ENCODE measurements at places on chromosomes 13 and 19. TPM values are rescaled to one million over a fixed set of nuclear protein-coding genes. Genes with fewer than 3 reads are reported as not detected.
A peak's percentile ranks its signal among the peaks of the same experiment; 100 is the strongest.

DNA sequence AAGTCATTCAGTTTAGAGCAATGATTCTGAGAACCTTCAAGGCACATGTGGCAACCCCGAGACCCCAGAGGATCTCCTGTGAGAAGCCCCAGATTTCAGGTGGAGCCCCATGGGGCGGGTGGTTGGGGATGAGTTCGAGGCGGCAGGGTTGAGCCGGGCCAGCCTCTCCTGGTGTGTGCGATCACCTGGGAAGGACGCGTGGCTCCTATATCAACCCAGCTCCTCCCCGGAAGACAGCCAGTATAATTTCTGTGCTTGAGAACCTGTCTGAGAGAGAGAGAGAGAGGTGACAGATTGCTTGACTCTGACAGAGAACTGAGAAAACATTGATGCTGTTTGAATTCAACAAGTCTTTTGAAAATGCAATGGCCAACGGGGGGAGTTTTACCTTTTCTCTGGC is 89.0 kb downstream of the TEX29 start:
- H3K4me3 ChIP-seq = no peak overlapping the region
- DNase-seq = no peak
- H3K27me3 ChIP-seq = no peaks in the 10 kb centered on the region
- no peaks in the 10 kb centered on the region for H3K36me3 ChIP-seq

GRCh38 chr13:106612688-106613087 is 44.8 kb upstream of the ARGLU1 start:
- no peak for DNase-seq
- H3K27ac ChIP-seq = no peak overlapping the region
- H3K36me3 ChIP-seq = no peaks in the 10 kb centered on the region
- no peak overlapping the region for H3K4me3 ChIP-seq

DNA sequence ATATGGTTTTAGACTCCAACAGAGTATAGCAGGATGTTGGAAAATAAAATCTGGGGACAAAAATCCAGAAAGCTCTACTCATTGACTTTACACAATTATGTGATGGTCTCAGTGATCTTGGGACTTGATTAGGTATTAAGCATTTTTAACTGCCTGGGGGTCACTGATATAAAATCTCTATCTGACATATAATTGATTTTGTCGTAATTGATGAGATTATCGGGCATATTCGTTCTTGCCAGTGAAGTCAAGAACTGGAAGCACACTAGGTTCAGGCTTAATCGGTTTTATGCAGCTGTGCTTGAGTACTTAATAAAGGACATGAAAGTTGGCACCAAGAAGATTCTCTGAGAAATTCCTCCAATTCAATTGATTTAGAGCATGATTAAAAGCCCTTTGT is 390.7 kb downstream of the DCT start:
- H3K4me3 ChIP-seq = no peak overlapping the region
- no peaks in the 10 kb centered on the region for H3K4me1 ChIP-seq
- DNase-seq = no peak
- H3K27ac ChIP-seq = no peak overlapping the region
- no peaks in the 10 kb centered on the region for H3K36me3 ChIP-seq

- H3K27ac ChIP-seq = no peak overlapping the region
- no peak overlapping the region for H3K4me3 ChIP-seq
- peaks cover 18% of the 10 kb centered on the region for H3K36me3 ChIP-seq
- no peak for DNase-seq
Measured at GRCh38 chr19:35162471-35163326, 8.2 kb downstream of the FXYD5 start.

- no peak overlapping the region for H3K4me3 ChIP-seq
- no peaks in the 10 kb centered on the region for H3K27me3 ChIP-seq
- no peaks in the 10 kb centered on the region for H3K4me1 ChIP-seq
- DNase-seq = no peak
Measured at GRCh38 chr13:99231721-99232120, 26.5 kb downstream of the GPR18 start.

GRCh38 chr19:38266981-38267597 is 2.7 kb downstream of the SPINT2 start:
- no peaks in the 10 kb centered on the region for H3K36me3 ChIP-seq
- H3K27me3 ChIP-seq = peaks cover 15% of the 10 kb centered on the region
- no peak for DNase-seq
- H3K4me3 ChIP-seq = peak overlapping the region; percentile 63

DNA sequence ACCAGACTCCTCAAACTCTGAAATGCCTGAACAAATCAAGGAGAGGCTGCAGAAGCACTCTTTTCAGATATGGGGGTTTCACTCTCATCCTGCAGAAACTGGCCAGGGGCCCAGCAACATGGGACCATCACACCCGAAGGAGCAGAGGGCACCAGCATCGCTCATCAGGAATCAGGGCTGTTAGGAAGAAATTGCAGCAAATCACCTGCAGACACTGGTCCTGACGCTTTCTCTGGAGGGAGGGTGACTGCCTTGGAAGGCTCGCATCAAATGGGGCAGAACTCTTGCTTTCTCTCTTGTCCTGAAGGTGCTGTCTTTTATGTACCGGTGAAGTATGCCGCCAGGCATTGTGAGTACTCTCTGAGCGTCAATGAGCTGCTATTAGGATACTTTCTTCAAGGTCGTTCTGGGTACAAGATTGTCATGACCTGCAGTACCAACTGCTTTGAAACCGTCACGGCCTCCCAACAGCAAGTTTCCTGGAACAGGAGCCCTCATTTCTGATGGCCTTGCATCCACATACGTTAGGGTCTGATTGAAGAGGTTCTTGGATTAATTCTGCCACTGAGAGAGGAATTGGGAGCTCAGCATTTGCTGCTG is 155.7 kb upstream of the SOX1 start:
- no peak overlapping the region for H3K27ac ChIP-seq
- no peak for DNase-seq
- H3K4me3 ChIP-seq = no peak overlapping the region
- no peaks in the 10 kb centered on the region for H3K4me1 ChIP-seq
- no peaks in the 10 kb centered on the region for H3K27me3 ChIP-seq

DNA sequence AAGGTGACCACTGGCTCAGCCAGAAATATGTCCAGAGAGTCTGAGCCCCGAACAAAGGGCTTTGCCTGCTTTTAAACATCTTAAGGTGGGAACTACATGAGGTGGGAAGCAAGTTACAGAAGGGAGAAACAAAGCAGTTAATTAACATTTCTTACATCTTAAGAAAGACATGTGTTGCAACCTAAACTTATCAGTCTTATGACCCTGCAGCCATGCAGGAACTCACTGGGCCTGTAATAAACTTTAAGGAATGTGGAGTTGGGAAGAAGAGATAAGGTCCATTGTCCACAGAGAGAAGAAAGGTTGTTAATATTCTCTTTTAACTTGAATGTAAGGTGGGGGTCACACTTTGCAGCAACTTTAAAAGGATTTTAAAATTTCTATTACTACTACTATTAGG is 46.8 kb upstream of the CYP2A7 start:
- no peaks in the 10 kb centered on the region for H3K4me1 ChIP-seq
- no peak overlapping the region for H3K4me3 ChIP-seq
- no peak for DNase-seq
- no peaks in the 10 kb centered on the region for H3K36me3 ChIP-seq

- no peak for DNase-seq
- no peaks in the 10 kb centered on the region for H3K36me3 ChIP-seq
- peaks cover 60% of the 10 kb centered on the region for H3K4me1 ChIP-seq
- no peak overlapping the region for H3K4me3 ChIP-seq
- H3K27ac ChIP-seq = no peak overlapping the region
Measured at GRCh38 chr13:19961489-19961888, 3.0 kb downstream of the ZMYM2 start.

- no peak overlapping the region for H3K27ac ChIP-seq
- H3K4me3 ChIP-seq = no peak overlapping the region
- no peak for DNase-seq
- H3K27me3 ChIP-seq = no peaks in the 10 kb centered on the region
- no peaks in the 10 kb centered on the region for H3K4me1 ChIP-seq
Measured at GRCh38 chr13:100734194-100734720, 59.7 kb upstream of the TMTC4 start.

DNA sequence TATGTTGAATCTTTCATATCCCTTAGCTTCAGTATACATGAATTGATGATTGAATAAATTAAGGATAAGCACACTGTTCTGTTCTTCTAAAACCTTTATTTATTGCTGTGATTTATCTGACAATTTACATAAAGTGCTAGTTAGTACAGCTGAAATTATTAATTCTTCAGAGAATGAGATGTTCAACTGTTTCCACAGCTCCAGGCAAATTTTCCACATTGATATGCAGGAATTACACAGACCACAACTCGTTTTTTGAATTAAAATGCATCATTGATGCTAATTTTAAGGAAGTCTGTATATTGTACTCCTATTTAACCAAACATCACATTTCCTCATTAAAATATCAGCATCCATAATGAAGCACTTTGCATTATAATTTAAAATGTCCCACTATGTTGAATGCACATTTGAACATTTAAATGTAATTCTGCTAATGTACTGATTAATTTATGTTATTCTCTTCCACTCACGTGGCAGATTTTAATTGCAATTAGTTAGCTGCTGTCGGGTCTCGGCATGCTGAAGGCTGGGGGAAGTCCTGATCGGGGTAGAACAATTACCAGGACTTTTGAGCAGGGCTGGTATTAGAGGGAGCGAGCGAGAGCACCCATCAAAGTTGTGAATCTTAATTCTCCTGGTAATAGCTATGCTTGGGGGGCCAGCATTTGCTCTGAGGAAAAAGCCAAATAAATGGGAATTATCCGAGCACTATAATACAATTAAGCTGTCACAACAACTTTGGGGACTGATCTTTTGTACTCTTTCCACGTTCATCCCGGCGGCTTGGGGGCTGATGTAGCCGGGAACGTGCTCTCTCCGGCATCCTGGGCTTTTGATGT is 136.7 kb upstream of the TMTC4 start:
- H3K4me3 ChIP-seq = no peak overlapping the region
- no peak overlapping the region for H3K27ac ChIP-seq
- no peak for DNase-seq
- no peaks in the 10 kb centered on the region for H3K36me3 ChIP-seq
- no peaks in the 10 kb centered on the region for H3K27me3 ChIP-seq

GRCh38 chr19:21321134-21321533 is 8.1 kb downstream of the ZNF708 start:
- no peaks in the 10 kb centered on the region for H3K27me3 ChIP-seq
- H3K4me1 ChIP-seq = no peaks in the 10 kb centered on the region
- no peak for DNase-seq
- no peak overlapping the region for H3K27ac ChIP-seq
- no peaks in the 10 kb centered on the region for H3K36me3 ChIP-seq
- no peak overlapping the region for H3K4me3 ChIP-seq

DNA sequence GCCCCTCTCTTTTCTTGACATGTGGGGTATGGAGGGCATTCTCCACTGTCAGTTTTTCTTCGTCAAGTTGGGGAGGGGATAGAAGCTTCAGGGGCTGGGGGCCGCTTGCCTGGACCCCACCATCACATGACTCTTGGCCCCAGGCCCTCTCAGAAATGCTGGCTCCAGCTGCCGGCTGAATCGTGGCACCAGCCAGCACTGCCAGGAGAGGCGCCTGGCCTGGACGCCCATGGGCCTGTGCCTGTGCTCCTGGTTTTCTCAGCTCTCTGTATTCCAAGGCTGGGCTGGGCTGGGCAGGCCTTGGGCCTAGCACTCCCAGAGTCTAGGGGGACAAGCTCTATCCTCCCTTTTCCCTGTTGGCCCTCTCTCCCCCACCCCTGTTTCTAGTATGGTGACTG is 38.6 kb downstream of the LYL1 start:
- H3K4me1 ChIP-seq = peaks cover 32% of the 10 kb centered on the region
- H3K36me3 ChIP-seq = no peaks in the 10 kb centered on the region

GRCh38 chr13:36571444-36571843 is 102.4 kb upstream of the SERTM1 start:
- no peak overlapping the region for H3K27ac ChIP-seq
- no peaks in the 10 kb centered on the region for H3K36me3 ChIP-seq
- H3K27me3 ChIP-seq = no peaks in the 10 kb centered on the region
- H3K4me3 ChIP-seq = no peak overlapping the region
- no peaks in the 10 kb centered on the region for H3K4me1 ChIP-seq

DNA sequence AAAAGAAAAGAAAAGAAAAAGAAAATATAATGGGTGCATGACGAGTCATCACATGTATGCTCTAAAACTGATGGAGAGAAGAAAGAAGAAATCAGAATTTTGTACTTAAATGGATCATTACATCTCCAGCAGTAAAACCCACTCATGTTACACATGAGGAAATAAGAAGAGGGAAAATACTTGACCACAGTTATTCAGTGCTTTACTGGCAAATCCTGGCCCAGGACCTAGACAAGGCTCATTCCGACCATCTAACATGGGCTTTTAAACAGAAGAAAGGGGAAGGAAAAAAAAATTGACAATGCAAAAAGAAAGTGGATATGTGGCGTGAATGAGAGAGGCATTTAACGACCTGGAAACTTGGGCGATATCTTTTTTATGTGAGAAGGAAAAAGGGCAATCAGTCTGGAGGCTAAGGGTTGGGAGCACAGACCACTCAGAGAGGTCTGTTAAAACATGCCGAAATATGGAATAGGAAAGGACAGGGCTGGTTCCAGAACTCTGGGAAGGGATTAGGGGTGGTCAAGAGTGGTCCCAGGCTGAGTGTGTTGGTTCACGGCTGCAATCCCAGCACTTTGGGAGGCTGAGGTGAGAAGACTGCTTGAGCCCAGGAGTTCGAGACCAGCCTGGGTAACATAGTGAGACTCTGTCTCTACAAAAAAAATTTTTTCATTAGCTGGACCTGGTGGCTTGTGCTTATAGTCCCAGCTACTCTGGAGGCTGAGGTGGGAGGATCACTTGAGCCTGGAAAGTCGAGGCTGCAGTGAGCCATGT is 1.6 kb downstream of the SIGLECL1 start:
- H3K27me3 ChIP-seq = no peaks in the 10 kb centered on the region
- H3K27ac ChIP-seq = no peak overlapping the region

- peaks cover 38% of the 10 kb centered on the region for H3K4me1 ChIP-seq
- no peaks in the 10 kb centered on the region for H3K36me3 ChIP-seq
- peaks cover 4% of the 10 kb centered on the region for H3K27me3 ChIP-seq
- H3K4me3 ChIP-seq = peak overlapping the region; percentile 95
Measured at GRCh38 chr13:97976610-97977521, 23.4 kb downstream of the IPO5 start.

DNA sequence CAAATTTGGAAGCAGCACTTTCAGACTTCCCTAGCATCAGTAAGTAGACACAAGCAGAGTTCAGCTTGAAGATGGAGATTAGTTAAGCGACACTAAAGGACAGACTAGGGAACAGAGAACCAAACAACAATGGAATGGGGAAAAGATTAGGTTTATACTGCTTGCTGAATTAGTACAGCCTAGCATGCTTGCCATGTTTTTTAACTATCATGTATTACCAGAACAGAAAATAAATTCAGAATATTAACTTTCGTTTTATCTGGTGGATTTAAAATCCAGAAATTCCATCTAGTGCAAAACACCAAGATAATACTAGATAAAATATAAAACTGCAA is 451.5 kb upstream of the SLC10A2 start:
- no peaks in the 10 kb centered on the region for H3K27me3 ChIP-seq
- no peak overlapping the region for H3K27ac ChIP-seq
- no peak for DNase-seq
- no peaks in the 10 kb centered on the region for H3K4me1 ChIP-seq
- no peaks in the 10 kb centered on the region for H3K36me3 ChIP-seq

Gene FUT1
- 6.0 TPM for total RNA-seq

Gene CGB5
- not detected for total RNA-seq

Gene TBXA2R
- total RNA-seq = 1.3 TPM

Gene LRRC4B
- total RNA-seq = 0.62 TPM

Gene DMKN
- total RNA-seq = 239 TPM

Gene CEACAM19
- total RNA-seq = 5.3 TPM

Gene LGI4
- 8.2 TPM for total RNA-seq

Gene CGB8
- not detected for total RNA-seq

Gene SIGLECL1
- total RNA-seq = not detected

Gene ACTN4
- 302 TPM for total RNA-seq

Gene ZNF888
- 6.3 TPM for total RNA-seq

Gene LGALS14
- total RNA-seq = not detected

Gene NLRP11
- not detected for total RNA-seq

Data from esophagus squamous epithelium (tissue), 5 donors.